Activated naive CD4-positive, alpha-beta T cell treated with anti-CD3 and anti-CD28 coated beads for 36 hours (primary cell): ENCODE measurements at places on chromosomes 16 and 17.

- DNase-seq: no peak
These were observed 1.6 kb downstream of the PRSS36 start for GRCh38 chr16:31148281-31148728.

DNA sequence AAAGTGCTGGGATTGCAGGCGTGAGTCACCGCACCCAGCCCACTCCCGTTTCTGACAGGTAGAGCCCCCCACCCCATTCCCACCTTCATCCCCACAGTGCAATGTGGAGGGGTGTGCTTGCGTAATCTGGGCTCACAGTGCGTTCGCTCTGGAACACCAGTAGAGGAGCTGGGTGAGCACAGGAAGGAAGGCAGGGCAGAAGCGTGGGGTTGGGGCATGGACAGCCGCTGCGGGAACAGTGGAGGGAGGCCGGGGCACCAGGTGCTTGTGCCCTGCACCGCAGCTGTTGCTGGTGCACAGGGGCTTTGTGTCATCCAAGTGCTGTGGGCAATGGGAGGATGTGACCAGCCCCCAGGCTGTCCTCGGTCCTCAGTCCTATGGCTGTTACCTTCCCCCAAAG is 24.7 kb downstream of the KDM8 start:
- DNase-seq: no peak

DNA sequence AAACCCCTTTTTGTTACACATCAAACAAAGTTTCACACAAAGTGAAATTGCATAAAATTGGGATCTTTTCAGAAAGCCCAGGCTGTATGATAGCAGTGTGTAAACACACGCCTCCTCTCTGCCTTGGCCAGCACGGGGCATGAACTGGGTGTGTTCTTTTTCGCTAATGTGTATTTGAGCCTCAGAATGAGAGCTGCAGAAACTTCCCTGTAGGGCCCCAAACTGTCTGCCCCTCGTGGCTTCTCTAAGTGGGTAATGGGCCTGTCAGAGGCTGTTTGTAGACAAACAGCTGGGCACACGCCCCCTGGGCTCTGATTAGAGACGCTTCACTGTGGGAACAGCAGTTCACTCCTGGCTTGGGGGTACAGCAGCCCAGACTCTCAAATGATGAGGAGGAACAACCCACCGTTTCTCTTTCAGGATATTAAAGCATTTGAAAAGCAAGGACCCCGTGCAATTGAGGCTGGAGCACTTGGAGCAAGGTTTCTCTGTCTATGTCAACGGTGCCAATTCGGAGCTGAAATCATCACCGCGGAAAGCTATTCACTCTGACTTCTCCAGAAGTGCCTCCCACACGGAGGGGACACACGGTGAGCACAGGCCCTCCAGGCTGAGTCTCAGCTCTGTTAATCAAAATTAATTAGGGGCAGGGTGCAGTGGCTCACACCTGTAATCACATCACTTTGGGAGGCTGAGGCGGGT is 78.4 kb downstream of the KATNIP start:
- DNase-seq: no peak

DNA sequence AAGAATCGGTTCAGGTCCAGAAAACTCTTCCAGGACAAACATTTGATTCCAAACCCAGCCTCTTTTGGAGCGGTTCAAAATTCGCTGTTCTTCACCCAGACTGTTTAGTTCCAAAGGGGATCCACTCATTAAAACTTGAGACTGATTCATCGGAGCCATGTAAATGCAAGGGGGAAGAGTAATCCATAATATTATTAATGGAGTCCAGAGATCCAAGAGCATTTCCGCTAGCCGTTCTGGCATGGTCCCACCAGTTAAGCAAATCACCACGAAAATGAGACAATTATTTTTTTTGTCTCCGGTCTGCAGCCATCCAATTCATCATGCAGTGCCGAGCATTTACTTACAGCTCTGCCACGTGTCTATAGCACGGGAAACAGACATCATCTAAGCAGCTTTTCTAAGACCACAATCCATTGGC is 15.1 kb downstream of the CDH8 start:
- no peak for DNase-seq

DNA sequence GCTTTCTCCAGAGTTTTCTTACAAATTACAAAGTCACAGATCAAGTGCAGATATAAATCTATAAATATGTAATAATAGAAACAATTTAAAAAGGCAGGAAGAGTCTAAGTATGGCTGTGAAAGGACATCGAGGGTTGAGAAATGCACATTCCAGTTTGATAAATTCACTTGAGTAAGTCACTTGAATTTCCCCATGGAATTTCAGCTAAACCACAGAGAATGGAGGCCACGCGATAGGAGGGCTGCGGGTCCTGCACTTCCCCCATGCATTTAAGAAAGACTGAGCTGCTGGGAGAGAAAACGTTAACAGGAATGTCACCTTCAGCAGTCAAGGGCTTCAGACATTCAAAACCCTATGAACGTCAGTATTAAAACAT is 6.1 kb upstream of the MXRA7 start:
- no peak for DNase-seq

GRCh38 chr16:138049-138417 is 440 bp downstream of the NPRL3 start:
- DNase-seq: peak; percentile 22

DNA sequence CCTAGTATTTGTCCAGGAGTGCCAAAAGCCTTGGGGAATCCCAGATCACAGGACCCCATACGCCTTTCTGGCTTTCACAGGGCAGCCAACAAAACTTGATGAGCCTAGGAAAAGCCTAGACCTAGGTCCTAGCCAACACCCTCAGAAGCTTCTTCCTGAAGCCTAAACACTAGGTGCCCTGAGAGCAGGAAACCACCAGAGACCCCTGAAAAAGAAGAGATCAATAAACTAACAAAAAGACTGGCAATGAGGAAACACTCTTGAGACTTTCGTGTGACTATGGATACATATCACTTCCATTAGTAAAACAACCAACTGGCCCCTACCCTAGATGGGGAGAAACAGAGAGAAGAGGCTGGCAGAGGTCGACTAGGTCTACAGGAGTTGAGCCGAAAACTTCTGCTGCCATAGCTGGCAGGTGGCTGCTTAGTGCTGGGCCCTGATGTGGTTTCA is 1.2 kb downstream of the ORMDL3 start:
- DNase-seq: no peak

DNA sequence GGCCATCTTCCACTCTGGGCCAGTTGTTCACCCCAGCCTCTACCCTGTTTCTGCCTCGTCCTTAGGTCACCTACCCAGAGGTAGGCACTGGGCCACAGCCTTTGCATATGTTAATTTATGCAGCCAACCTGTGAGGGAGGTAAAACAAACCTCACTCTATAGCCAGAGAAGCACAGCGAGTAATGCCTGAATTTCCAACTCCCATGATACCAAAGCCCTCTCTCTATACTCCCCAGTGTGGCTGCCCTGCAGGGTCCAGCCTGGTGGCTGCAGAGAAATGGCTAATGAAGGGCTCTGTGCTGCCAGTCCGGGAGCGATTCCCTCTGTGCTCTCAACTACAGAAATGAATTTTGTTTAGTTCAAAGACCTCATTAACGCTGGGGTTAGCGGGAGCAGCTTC is 397.0 kb upstream of the CCL2 start:
- DNase-seq: no peak

DNA sequence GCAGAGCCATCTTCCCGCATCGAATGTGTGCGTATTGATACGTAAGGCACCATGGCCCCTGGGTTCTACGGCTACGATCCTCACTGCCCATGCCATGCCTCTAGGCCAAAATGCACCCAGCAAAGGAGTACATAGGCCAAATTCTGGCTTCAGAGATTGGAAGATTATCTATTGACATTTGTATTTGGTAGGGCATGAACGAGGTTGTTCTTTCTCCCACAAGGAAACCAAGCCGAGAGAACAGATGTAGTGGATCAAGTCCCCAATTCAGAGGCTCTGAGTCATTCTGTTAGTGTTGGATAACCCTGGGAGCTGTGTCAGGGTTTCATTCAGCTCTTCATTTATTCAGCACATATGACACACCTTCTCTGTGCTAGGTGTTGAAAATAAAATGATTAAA is 36.5 kb downstream of the HOXB1 start:
- DNase-seq: no peak

DNA sequence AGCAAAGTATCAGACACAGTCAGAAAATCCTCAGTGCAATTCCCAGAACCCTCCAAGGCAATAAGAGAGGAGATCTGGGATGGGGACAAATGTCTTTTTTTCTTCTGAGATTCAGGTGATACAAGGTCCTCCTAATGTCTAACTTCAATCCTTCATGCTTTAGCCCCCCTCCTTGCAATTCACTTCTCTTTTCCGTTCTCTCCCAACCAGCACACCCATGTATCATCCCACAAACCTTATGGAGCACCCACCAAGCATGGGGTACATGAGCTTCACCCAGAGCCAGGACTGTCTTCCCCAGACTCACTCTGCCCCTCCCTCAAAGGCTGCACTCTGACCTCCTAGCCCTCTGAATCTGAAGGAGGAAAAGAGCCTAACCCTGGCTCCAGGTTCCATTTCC is 10.1 kb downstream of the HDAC5 start:
- DNase-seq: no peak

GRCh38 chr17:66322764-66323163 is 20.4 kb downstream of the PRKCA start:
- DNase-seq: no peak

GRCh38 chr16:64311241-64311640 is 810.6 kb downstream of the CDH11 start:
- DNase-seq: no peak

- DNase-seq: no peak
These were observed 800 bp downstream of the PLEKHH3 start for GRCh38 chr17:42675965-42676423.

DNA sequence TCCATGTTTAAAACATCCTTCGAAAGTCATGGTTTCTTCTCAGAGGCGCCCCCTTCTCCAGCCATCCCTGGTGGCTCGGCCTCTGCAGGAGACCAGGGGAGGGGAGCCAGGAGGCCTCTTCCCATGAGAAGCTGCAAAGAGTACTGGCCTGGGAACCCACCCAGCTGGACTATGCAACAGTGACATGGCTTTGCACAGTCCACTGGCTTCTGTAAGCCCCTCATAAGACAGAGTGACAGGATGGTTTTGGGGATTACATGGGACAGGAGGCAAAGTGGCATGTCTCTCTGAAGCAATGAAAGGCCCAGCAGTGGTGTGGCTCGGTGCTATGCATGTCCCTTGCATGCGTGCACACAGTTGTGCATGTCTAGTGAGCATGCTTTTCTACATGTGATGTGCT is 99.5 kb downstream of the C16orf78 start:
- DNase-seq: no peak

GRCh38 chr17:51371732-51372151 is 111.4 kb downstream of the UTP18 start:
- DNase-seq: peak; percentile 78

DNA sequence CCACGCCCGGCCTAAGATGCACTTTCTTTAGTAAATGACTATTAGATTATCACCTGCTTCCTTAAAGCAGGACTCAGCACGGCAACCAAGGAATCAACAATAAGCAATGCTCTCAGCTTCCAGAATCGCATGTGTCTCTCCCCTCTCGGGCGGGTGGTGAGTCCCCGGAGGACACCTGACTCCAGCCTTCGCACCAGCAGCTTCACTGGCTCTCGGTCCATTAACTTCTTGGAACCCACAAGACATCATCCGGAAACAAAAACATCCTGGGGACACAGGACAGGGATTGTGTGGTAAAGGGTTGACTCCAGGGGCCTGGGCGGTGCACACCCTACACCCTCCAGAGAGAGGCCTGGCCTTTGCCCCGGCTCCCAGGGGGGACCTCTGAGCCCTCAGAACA is 22.7 kb downstream of the UTS2R start:
- DNase-seq: no peak

- peak; percentile 86 for DNase-seq
These were observed 1.2 kb upstream of the PFN1 start for GRCh38 chr17:4949321-4950074.

GRCh38 chr17:40349895-40350688 is 14.4 kb downstream of the GJD3 start:
- DNase-seq: no peak

GRCh38 chr17:61235001-61235826 is 164.4 kb upstream of the TBX2 start:
- no peak for DNase-seq

- DNase-seq: no peak
These were observed 44.4 kb downstream of the CLEC19A start for GRCh38 chr16:19329932-19330331.

- no peak for DNase-seq
These were observed 19.6 kb upstream of the SLC35B1 start for GRCh38 chr17:49727380-49727779.

DNA sequence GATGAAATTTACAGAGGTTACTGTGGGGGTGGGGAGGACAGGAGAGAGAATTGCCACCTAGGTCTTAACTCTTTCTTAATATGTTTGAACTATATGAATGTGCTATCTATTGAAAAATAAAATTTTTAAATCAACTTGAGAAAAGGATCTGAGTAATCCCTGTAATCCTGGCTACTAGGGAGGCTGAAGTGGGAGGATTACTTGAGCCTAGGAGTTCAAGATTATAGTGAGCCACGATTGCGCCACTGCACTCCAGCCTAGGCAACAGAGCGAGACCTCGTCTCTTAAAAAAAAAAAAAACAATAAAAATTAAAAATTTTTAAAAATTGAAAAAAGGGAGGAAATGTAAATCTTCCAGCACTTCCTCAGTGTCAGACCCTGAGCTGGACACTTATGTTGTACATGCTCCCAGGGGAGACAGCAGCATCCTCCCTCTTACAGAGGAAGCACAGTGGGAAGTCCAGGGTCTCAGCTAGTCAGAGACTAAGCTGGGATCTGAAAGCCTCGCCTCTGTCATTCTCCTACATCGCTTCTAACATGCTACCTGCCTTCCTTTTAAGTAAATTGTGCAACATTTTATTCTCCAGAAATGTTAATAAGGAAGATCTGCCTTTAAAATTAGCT is 21.9 kb downstream of the PMM2 start:
- DNase-seq: no peak

- no peak for DNase-seq
These were observed 9.2 kb upstream of the ALOX12 start for GRCh38 chr17:6986676-6987075.

GRCh38 chr17:46071796-46072195 is 72.7 kb downstream of the STH start:
- no peak for DNase-seq

DNA sequence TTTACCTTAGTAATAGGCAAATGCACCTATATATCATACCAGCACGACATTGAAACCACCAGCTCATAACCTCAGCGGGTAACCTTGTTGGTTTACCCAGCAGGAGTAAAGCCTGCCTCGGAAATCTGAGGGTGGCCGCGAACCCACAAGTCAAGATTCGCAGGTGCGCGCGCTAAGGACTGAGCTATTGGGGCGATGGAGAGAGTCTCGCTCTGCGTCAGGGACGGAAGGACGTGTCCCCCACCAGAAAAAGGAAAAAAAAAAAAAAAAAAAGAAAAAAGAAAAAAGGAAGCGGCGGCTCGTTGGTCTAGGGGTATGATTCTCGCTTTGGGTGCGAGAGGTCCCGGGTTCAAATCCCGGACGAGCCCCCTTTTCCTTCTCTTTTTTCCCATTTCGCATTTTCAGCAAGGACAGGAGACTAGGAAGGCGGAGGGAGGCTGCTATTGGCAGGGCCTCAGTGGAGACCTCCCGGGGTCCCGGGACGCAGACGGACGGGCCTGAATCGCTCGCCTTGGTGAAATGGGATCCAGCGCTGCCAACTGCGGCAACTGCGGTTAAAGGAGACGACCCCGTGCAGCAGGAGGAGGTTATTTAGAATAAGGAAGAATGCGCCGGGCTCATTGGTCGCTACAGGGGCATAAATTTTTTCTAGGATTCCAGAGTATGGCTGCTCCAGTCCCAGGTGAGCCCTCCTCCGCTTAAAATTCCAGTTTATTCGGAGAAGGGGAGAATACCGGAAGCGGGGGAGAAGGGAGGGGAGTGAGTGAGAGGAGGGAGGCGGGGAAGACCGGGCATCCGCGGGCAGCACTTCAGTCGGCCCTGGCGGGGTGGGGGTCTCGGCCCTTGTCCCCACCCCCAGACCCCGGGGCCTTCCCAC is at the start of gene OR1F1:
OR1F1 (plus strand) TSS at position 407 of the 877 bp plus-strand sequence.
- peak; percentile 81 for DNase-seq
